A549 treated with CpdA at 1 μM for 4 hours (cell line): ENCODE measurements at places on chromosomes 1 and 21. TPM values are rescaled to one million over a fixed set of nuclear protein-coding genes. Genes with fewer than 3 reads are reported as not detected.

FAM43B gene
- 3.6 to 6.6 TPM (median 5.7 TPM) in 5 replicates for total RNA-seq

F13B gene
- 0.05 to 0.28 TPM (median 0.06 TPM) in 3 of 5 replicates, not detected in the others for total RNA-seq

PROX1 gene
- total RNA-seq, result 0.02 to 0.17 TPM (median 0.09 TPM) in 4 of 5 replicates, not detected in the other

CTSS gene
- total RNA-seq, result 14.6 to 21.0 TPM (median 17.2 TPM) in 5 replicates

HES3 gene
- total RNA-seq, result not detected in 5 replicates

ZFP69B gene
- 1.6 to 2.1 TPM (median 1.7 TPM) in 5 replicates for total RNA-seq

FOXO6 gene
- 0.29 to 0.82 TPM (median 0.64 TPM) in 5 replicates for total RNA-seq

WNT4 gene
- total RNA-seq, result 0.09 to 0.41 TPM (median 0.22 TPM) in 5 replicates

MEX3A gene
- total RNA-seq, result 2.1 to 3.1 TPM (median 2.3 TPM) in 5 replicates

S100A5 gene
- 0.65 to 1.2 TPM (median 0.79 TPM) in 5 replicates for total RNA-seq

CD101 gene
- total RNA-seq, result 0.19 to 0.60 TPM (median 0.36 TPM) in 5 replicates

RER1 gene
- total RNA-seq, result 91.9 to 132 TPM (median 121 TPM) in 5 replicates

S100A8 gene
- not detected in 5 replicates for total RNA-seq

ABCG1 gene
- 1.8 to 2.9 TPM (median 2.0 TPM) in 5 replicates for total RNA-seq

SLFNL1 gene
- 0.03 TPM in 1 of 5 replicates, not detected in the others for total RNA-seq

PIK3CD gene
- 8.0 to 12.1 TPM (median 9.6 TPM) in 5 replicates for total RNA-seq

RHOU gene
- total RNA-seq, result 4.3 to 7.2 TPM (median 7.0 TPM) in 5 replicates

C1orf56 gene
- 5.5 to 9.1 TPM (median 7.4 TPM) in 5 replicates for total RNA-seq

S100A9 gene
- 0.59 to 1.1 TPM (median 0.65 TPM) in 3 of 5 replicates, not detected in the others for total RNA-seq

EXO5 gene
- total RNA-seq, result 3.8 to 5.0 TPM (median 4.6 TPM) in 5 replicates

HSD3B1 gene
- not detected in 5 replicates for total RNA-seq

LCE2B gene
- not detected in 5 replicates for total RNA-seq

CRYAA gene
- total RNA-seq, result not detected in 5 replicates

NGF gene
- 2.3 to 4.9 TPM (median 4.0 TPM) in 5 replicates for total RNA-seq

LRRC53 gene
- not detected in 5 replicates for total RNA-seq

KAZN gene
- total RNA-seq, result 3.4 to 4.2 TPM (median 3.8 TPM) in 5 replicates

EXTL1 gene
- not detected in 5 replicates for total RNA-seq

KPRP gene
- total RNA-seq, result not detected in 5 replicates

BEST4 gene
- total RNA-seq, result 0.29 to 0.44 TPM (median 0.30 TPM) in 5 replicates

FOXD2 gene
- total RNA-seq, result 0.31 to 0.56 TPM (median 0.50 TPM) in 5 replicates

CAMK2N1 gene
- 35.3 to 46.7 TPM (median 38.9 TPM) in 5 replicates for total RNA-seq

BCL10 gene
- total RNA-seq, result 14.1 to 20.8 TPM (median 16.6 TPM) in 5 replicates

GPR161 gene
- total RNA-seq, result 8.5 to 16.3 TPM (median 13.7 TPM) in 5 replicates

PPP1R8 gene
- 36.7 to 44.4 TPM (median 41.1 TPM) in 5 replicates for total RNA-seq

SH2D1B gene
- 0.10 to 0.30 TPM (median 0.15 TPM) in 5 replicates for total RNA-seq

MIXL1 gene
- 0.06 to 0.24 TPM in 2 of 5 replicates, not detected in the others for total RNA-seq

RGL1 gene
- 0.77 to 1.1 TPM (median 0.82 TPM) in 5 replicates for total RNA-seq

PEAR1 gene
- 9.3 to 11.4 TPM (median 9.9 TPM) in 5 replicates for total RNA-seq

GFI1 gene
- 0.15 to 0.26 TPM (median 0.20 TPM) in 4 of 5 replicates, not detected in the other for total RNA-seq
